HuH-7 (cell line): ENCODE measurements at places on chromosomes 1 and 21.

- DNase-seq = no peak
Observed at GRCh38 chr1:71210718-71211117, 129.9 kb upstream of the ZRANB2 start.

- DNase-seq = no peak
Observed at GRCh38 chr21:44643741-44644310, 2.4 kb upstream of the KRTAP10-11 start.

DNA sequence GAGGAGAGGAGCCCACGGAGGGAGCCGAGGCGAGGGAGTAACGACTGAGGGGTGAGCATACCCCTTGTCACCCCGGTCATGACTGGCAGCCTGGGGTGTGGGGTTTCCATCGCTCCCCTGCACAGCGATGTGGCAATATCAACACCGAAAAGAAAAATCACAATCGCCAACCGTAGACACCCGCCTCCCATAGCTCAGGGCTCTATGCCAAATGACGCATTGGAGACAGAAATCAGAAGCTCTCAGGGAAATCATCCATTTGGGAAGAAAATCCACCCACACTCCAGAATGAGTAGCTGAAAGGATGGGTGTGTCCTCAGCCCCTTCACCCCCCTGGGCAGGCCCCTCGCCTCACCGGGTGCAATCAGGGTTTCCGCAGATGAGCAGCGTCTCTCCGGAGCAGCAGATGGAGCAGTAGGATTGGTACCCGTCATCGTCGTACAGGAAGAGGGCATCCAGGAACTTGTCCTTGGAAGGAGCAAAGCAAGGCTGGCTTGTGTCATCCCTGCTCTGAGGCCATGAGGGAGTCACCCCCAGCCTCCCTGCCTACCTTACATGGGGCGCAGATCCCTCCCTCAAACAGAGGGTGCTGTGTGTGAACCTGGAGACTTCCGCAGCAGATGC lies 2.5 kb downstream of the DNMT3L start:
- DNase-seq = no peak

- DNase-seq = no peak
Observed at GRCh38 chr1:151689494-151689893, 27.1 kb downstream of the CELF3 start.

GRCh38 chr1:232248276-232248820 lies 381.6 kb downstream of the SIPA1L2 start:
- DNase-seq = no peak

DNA sequence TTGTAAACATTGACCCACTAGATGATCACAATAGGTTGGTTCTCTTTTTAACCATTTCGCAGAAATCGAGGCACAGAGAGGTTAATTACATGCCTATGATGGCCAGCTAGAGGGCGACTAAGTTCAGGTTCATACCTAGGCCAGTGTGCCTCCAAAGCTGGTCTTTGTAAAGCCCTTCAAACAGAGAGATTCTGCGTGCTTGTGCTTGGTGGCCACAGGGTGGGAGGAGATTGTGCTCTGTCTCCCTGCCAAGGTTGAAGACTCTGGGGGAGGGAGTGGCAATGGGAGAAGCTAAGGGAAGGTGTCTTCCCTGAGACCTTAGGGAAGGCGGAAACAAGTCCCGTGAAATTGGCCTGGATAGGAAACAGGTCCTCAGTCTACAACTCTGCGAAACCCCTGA lies 59.1 kb upstream of the RBM15 start:
- no peak for DNase-seq

DNA sequence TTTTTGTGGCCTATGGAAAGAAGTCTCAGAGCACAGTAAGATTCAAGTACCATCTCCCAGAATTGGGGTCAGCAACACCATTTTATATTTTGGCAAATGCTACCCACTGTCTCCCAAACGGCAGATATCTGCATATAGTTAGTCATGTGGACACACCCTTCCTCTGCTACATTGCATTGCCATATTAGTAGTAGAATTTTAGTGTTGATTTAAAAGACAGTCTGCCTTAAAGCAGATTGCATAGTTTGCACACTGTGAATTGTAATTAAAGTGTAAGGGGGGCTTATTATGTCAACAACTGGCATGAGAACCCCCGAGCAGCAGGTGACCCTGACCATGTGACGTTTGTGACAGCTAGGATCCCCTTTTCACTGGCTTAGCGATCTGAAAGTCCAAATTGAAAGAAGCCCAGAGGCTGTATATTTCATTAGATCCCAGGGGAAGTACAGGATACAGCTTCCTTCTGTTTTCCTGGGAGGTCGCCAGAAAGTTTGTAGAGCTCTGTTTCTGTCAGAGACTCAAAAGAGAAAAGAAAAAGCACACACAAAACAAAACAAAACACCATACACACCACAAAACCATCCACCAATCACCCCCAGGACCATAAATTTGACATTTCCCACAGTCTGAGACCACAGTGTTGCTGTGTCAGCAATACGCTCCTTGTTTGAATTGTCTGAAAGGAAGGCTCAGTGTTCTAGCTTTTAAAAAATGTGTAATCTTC lies 172.4 kb downstream of the NFIA start:
- DNase-seq = no peak

DNA sequence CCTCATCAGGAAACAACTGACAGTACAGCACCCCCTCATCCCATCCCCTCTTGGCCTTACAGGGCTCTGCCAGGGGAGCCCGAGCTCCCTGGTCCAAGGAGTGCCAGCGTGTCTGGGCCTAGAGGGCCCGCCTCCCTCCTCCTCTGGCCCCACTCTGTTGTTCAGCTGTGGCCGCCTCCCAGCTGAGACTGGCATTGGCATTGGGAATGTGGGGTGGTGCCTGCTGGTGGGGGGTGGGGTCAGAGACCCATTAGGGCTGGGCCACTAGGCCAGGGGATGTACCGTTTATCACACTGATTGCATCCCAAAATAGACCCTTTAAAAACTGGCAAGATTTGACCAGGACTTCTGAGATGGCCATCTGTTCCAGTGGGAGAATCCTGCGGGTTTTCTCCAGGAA lies 1.4 kb downstream of the LDLRAP1 start:
- no peak for DNase-seq

GRCh38 chr1:190455631-190456030 lies 22.0 kb downstream of the BRINP3 start:
- DNase-seq = no peak

- DNase-seq = peak; percentile 19
Observed at GRCh38 chr21:17436626-17437111, 76.2 kb upstream of the CXADR start.

DNA sequence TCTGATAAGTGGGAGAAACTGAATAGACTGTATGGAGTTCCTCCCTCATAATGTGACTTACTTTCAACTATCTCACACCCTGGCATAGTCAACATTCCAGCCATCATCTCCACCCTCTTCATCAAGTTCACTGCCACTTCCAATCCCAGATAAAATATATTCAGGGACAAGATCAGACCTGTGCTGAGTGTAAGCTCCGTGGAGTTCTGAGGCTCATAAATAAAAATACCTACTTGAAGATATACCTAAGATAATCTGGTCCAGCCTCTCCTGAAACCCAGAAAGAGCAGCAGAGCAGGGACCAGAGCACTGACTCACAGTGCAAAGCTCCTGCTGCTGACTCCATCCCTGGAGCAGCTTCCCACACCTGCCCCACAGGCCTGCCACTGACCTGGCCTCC lies 1.7 kb upstream of the LCE7A start:
- DNase-seq = no peak
